ENCODE measurements at places on chromosomes 13 and 19.

- DNase-seq, result no peak
Measured at GRCh38 chr13:111165241-111166010, 50.3 kb downstream of the ARHGEF7 start.

DNA sequence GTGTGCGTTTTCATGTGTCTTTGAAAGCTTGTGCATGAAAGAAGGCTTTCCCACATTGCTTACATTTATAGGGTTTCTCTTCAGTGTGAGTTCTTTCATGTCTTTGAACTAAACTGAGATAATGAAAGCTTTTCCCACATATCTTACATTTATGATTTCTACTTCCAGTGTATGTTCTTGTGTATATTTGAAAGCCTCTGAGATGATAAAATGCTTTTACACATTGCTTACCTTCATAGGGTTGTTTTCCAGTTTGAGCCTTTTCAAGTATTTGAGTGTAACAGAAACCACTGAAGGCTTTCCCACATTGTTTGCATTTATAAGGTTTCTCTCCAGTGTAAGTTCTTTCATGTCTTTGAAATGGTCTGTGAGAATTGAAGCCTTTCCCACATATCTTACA, 9.8 kb upstream of the ZNF441 start:
- DNase-seq, result no peak

- no peak for DNase-seq
Measured at GRCh38 chr13:29861694-29862110, 11.3 kb upstream of the UBL3 start.

- no peak for DNase-seq
Measured at GRCh38 chr13:110554227-110554836, 7.2 kb downstream of the RAB20 start.

DNA sequence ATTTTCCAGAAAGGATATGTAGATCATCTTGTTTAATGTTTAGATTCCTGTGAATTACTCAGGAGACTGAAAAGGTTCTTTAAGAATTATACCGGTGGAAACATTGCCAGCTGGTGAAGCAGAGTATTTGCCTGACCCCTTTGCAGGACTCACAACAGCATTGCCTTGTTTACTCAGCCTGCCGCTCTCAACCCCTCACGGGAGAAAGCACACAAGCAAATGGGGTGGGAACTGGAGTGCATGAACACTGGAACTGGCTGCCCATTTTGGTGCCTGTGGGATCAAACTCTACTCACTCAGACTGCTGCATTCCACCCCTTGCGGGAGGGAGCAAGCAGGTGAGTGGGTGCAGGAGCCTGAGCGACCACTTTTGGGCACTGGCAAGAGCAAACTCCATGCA, 804.7 kb upstream of the SLITRK1 start:
- DNase-seq, result no peak

DNA sequence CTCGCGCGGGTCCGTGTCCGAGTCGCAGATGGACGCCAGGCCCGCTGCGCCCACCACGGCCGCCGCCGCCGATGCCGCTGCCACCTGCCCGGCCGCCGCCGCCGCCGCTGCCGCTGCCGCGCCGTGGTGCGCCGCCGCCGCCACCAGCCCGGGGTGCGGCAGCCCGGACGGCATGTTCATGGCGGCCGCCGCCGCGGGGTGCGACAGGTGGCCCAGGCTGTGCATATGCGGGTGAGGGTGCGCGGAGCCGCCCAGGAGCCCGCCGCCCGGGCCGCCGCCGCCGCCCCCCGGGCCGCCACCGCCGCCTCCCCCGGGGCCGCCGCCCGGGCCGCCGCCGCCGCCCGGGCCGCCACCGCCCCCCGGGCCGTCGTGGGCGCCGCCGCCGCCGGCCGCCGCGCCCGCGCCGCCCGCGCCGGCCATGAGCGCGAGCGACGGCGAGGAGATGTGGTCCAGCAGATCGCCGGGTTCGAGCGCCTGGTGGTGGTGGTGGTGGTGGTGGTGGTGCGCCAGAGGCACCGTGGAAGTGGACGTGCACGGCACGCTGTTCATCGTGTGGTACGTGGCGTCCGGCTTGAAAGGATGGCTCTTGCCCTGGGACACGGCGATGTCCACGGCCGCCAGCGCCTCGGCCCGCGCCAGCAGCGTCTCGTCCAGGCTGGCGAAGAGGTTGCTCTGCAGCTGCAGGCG, 1.3 kb downstream of the POU4F1 start:
- no peak for DNase-seq

DNA sequence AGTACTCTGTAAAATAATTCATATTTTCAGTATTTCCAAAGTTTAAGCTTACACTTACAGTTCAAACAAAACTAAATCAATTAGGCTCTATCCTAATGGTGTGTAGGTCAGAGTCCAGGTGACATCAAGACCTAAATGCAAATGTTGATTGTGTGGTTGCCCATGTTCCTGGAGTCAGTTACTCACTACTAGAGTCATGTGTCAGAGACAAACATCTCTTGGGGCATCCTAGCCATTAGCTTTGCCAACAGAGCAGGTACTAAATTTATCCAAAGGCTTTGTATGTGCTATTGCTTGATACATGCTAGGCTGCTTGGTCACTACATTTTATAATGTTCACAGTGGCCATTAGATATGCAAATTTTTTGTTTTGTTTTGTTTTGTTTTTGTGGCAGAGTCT, 11.7 kb downstream of the SPRY2 start:
- DNase-seq, result no peak

GRCh38 chr19:38402623-38402966, 298 bp upstream of the FAM98C start:
- DNase-seq, result no peak

DNA sequence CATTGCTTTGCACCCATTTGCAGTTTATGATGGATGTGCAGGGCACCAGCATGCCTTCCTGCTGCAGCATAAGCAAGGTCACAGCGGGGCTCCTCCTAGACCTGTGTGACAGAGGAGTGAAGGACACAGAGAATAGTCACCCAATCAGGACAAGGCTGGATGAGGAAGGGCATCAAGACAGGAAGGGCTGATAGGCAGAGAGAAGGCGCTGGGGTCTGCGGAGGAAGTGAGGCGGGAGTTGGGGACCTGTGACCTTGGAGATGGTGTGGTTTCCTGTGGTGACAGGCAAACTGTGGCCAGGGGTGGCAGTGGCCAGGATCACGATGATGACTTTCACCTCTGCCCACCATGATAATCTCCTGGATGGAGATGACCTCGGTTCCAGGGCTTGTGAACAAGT, 16.4 kb upstream of the KCTD15 start:
- no peak for DNase-seq

DNA sequence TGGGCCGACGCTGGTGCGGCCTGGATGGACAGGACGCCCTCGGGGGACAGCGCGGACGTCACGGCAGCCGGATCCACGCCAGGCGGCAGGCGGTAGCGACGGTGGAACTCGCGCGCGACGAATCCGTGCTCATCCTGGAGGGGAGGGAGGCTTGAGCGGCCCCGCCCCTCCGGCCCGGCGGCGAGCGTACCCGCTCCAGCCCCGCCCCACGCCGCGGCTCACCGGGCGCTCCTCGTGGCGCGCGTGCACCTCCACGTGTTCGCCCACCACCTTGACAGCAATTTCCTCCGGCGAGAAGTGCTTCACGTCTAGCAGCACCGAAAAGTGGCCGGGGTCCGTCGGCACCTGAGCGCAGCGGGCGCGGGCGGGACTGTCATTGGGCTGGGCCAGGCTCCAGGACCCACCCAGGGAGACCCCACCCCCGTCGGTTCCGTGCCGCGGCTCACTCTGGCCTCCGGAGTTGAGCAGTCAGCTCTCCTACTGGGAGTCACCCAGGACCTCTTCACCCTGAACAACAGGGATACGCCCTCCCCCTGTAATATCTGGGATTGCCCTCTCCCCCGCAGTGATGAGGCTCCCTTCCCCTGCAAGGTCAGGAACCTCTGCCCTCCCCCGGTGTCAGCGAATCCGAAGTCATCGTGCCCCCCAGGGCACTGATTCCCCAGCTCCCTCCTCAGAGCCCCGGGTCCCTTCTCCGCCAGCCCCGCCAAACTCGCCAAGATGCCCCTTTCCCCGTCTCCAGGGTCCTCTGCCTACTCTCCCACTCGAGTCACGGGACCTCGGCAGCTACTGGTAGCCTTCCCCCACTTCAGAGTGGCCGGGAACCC, 1.1 kb downstream of the HSPB6 start:
- no peak for DNase-seq

DNA sequence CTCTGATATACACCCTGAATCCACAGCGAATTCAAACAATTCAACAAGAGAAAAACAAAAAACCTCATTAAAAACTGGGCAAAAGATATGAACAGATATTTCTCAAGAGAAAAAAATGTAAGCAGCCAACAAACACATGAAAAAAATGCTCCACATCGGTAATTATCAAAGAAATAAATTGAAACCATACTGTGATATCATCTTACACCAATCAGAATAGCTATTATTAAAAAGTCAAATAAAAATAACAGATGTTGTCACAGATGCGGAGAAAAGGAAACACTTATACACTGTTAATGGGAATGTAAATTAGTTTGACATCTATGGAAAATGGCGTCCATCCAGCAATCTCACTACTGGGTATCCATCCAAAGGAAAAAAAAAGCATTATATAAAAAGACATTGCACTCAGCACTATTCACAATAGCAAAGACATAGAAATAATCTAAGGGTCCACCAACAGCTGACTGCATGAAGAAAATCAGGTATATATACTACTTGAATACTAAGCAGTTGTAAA, 1495.0 kb upstream of the PCDH20 start:
- no peak for DNase-seq

- no peak for DNase-seq
Measured at GRCh38 chr13:104553186-104553585, 1487.0 kb upstream of the SLC10A2 start.

DNA sequence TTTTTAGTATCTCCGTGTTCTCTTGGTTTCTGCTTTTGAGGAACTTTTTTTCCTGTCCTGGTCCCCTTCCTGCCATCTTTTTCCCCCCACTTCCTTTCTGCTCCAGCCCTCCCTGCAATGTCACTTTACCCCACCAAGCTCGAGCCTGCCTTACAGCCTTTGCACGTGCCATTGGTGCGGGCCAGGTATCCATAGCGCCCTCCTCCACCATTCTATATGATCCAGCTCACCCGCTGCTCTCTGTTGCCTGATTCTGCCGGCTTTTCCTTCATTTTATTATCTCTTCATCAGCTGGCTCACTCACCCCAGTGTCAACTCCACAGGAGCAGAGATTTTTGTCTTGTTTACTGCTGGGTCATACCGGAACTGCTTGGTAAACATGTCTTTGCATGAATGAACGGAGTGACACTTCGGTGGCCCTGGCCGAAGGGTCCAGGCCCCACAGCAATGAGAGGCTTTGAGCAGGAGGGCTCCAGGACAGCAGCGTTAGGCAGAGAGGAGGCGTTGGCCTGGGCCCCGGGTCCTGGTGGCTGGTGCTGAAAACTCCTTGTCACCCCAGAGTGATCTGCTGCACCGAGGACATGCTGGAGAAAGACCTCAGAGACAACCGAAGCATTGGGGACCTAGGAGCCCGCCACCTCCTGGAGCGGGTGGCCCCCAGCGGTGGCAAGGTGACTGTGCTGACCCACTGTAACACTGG, 1.2 kb downstream of the MRI1 start:
- DNase-seq, result no peak

DNA sequence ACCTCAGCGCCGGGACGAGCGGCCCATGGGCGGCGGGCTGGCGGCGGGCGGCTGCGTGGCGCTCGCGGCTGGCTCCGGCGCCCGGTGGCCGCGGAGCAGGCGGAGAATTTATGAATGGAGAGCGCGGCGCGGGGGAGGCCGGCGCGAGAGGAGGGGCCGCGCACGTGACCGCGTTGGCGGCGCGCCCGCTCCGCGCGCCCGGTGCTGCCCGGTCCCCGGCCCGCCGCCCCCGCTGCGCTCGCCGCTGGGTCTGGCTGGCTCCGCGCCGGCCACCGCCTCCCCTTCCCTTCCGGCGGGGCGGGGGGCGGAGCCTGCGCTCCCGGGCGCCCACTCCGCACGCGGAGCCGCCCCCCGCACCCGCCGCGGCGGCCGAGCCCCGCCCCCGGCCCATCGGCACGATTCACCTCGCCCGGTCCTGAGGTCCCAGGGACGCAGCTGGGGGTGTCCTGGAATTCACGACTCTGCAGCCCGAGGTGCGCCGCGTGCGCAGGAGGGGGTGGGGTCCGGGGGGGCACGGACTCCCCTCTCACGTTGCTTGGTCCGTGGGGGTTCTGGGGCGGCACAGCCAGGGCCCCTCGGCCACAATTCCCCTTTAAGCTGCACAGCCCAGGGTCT, at the start of gene CBARP:
CBARP (minus strand) TSS at position 252 of the 615 bp plus-strand sequence. CDS start 1,905 bp downstream, outside the sequence.
- DNase-seq, result no peak

DNA sequence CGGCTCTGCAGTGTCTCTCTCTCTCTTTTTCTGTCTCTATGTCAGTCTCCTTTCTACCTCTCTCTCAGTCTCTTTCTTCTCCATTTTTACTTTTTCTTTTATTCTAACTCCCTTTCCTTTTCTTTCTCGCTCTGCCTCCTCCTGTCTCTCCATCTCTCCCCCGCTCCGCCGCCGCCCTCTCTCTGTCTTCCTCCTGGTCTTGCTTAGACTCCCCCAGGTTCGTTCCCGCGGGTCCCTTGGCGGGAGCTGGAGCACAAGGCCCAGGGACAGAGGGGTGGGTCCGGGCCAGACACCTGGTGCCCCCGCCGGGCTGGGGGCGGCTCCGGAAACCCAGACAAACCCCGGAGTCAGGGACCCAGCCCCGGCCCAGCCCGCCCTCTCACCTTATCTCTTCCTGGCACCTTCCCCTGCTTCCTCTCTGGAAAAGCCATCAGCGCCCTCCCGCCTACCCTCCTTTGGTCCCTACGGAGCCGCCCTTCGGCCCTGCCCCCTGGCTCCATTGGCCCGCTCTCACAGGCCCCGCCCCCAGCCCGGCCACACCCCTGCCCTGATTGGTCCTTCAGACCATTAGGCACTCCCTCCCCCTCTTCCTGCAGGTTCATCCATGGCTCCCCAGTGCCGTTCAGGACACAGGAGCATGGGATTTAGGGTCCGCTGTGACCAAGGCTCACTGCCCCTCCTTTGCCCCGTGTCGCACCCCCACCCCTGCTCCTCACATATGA, 15.4 kb upstream of the NOP53 start:
- no peak for DNase-seq

DNA sequence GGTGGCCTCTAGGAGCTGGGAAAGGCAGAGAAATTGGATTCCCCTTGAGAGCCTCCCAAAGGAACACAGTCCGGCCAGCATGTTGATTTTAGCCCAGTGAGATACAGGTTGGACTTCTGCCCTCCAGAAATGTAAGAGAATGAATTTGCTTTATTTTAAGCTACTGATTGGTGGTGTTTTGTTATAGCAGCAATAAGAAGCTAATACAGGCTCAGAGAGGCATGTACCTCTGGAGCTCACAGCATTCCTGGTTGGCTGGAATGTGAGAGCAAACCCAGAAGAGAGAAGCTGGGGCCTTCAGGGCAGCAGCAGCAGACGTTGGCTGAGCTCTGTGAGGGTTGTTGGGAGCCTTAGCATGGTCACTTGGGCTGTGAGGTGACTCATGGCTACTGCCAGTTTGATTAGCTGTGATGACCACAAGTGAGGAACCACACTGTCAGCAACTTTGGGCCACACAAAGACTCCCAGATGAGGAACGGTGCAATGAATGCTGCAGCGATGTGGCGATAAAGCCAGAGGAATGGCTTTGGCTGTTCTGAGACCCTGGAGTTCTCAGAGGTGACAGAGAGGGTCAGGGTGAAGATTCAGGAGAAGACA, 80.1 kb downstream of the CYSLTR2 start:
- no peak for DNase-seq
